ENCODE measurements at places on chromosomes 2 and 18.

DNA sequence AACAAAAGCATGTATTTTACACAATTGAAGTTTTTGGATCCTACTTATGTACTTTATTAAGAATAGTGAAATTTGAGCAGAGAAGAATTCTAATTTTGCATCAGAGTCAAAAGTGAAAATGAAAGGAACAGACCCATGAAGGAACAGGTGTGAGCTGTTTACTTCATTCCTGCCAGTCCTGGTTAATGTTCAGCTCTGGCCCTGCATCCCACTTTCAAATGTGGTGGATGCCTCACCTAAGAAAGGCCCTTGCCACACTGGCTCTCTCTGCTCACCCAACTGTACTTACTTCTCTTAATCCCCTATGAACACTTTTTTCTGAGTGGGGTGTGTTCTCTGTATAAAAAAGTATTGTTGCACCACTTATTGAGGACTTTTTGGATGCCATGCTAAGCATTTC is 22.2 kb downstream of the FAM110C start:
- DNase-seq = no peak

DNA sequence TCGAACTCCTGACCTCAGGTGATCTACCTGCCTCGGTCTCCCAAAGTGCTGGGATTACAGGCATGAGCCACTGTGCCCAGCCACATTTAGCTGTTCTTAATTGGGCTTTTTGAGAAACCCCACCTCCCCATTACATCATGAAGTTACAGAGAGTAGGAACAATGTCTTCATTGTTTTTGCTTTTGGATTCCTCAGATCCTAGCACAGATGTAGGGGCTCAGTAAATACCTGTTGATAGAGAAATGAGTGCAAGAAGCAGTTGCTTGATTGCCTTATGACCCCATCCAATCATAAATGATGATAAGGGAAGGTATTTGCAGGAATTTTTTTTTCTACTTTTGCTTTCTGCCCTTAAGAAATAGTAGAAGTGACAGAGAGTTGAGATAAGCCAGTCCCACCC is 25.4 kb downstream of the GREB1L start:
- no peak for DNase-seq

GRCh38 chr2:127578411-127578810 is 42.9 kb downstream of the MYO7B start:
- DNase-seq = no peak

DNA sequence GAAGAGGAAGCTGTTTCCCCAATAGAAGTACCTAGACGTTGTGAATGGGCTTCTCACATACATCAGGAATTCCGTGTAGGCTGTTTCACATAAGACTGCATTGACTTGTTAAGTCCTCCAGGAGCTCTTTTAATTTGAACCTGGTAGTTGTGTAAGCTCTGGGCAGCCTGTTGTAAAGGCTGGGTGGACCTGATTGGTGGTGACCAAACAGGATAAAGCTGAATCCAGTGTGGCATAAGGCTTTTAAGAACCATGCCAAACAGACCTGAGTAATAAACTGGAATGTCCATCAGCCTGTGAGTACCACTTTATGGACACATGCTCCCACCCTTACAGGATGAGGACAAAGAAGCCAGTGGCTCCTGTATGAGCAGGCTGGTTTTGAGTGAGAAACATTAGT is 24.1 kb downstream of the RMND5A start:
- DNase-seq = no peak

DNA sequence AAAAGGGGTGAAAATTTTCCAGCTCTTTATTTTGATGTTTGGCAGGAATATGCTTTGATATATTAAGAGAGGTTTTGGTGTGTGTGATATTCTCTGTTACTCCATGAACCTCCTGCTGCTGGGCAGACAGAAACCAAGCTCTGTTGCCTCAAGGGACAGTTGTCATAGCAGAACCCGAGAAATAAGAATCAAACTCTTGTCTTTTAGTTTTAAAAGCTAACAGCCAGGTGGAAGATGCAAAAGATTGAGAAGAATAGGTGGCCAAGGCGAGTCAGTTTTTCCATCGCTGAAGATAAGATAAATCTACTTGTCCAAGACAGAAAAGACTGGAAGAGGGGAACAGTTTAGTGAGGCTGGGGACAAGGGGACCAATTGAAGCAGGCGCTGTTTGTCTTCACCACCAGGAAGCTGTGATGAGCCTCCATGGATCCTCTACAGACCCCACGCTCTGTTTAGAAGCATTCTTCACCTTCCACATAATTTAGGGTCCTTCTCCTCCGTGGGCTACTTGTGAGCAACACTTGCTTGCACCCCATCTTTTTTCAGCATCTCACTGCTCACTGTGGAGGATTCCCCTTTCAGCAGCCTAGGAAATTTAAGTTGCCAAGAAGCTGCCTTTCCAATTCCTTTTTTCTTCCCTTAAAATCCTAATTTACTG is 23.9 kb downstream of the PMAIP1 start:
- DNase-seq = no peak

DNA sequence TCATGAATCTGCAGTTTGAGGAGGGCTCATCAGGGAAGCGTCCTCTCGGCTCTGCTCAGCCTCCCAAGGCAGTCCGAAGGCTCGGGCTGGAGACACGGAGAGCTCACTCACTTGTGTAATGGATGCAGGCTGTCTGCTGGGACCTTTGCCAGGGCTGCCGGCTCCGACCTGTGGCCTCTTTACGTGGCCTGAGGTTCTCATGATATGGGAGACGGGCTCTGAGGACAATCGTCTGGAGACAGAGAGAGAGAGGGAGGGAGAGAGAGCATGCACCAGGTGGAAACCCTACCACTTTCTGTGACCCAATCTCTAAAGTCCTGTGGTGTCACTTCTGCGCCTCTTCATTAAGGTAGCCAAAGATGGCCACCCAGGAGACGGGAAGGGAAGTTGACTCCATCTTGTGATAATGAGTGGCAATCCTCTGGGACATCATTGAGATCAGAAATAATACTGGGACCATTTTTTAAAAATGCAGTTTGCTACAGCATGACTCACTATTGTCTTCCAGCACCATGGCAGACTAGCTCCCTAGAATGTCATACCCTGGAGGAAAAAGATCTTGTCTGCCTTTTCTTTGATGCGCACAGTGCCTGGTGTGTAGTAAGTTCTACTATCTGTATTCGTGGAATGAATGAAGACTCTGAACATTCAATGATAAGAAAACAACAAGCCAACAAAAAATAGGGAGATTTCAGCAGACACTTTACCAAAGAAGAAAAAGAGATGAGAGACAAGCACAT is 60.2 kb downstream of the CD8B2 start:
- DNase-seq = no peak

- DNase-seq = no peak
Observed at GRCh38 chr2:80303909-80304837, at the start of gene LRRTM1. Gene LRRTM1 (minus strand): TSS chr2:80304752. CDS start chr2:80303819, 933 bp downstream.

DNA sequence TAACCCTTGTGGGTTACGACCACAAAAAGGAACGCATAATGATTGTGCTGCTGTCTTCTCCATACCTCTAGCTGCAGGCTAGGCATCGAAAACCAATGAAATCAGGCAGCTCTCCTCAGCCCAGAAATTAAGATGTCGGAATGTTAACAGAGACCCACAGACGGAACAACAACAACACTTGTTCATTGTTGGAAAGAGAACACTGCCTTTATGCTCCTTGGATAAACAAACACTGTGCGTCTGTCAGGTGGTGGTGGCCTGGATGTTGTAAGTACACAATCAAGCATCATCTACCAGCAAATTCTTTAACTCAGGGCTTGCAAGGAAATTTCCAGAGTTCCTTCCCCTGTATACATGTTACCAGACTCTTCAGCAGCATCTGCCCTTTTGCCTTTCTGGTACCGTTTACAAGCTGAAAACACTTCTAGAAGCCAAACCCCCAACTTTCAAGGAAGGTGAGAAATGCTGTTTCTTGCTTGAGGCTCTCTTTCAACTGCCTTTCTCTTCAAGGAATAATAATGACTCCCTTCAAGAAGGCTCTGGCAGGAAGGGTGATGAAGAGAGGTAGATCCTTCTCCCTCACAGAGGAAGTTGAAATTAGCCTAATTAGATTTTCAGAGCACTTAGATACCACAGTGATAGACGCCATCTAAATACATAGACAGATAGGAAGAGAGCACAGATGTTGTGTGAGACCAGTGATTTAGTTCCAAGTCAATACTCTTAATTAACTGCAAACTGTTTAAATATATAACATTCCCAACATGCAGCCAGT is 332.7 kb downstream of the ZNF521 start:
- DNase-seq = no peak

DNA sequence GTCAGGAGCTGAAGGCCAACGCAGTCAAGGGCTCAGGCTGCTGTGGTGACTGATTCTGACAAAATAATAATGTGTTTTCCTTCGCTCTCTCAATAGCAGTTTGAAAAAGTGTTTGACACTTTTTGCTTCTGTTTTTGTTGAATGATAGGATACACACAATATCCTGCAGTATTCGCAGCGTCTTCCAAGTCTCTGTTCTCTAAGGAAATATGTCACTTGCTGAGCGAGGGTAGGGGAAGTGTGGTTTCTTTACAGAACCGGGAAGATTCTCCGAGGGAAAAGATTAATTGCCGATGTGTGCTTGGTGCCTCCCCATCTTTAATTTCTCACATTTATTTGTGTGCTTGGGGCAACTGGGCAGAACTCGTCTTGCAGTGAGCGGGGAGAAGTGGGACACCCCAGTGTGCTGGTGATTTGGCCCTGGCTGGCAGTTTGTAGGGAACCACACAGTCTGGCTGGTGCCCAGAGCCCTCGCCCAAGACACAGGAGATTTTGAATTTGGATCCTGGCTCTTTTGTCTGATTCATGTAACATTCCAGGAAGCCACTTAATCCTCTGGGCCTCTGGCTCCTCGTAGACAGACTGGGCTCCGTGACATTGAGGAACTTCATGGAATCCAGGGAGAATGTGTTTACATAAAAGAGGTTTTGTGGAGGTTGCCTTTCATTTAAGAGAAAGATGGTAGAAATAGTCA is 169.4 kb downstream of the LDLRAD4 start:
- DNase-seq = no peak

DNA sequence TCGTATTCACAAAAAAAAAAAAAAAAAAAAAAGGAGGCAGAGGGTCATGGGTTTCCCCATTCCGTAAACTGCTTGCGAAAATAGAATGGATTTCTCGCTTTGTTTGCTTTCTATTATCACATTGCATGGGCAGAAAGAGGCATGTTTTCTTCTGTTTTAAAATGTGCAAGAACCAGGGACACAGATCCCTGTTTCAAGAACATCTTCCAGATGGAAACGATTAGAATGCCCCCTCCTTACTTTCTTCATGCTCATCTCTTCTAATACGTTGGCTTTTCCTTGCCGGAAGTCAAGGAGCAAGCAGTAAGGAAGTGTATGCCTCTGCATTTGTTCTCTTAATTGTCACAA is 51.0 kb upstream of the ZNF516 start:
- DNase-seq = no peak

GRCh38 chr2:223786943-223787342 is 50.4 kb downstream of the AP1S3 start:
- no peak for DNase-seq

- no peak for DNase-seq
Observed at GRCh38 chr2:121286506-121286905, 1.5 kb upstream of the TFCP2L1 start.

DNA sequence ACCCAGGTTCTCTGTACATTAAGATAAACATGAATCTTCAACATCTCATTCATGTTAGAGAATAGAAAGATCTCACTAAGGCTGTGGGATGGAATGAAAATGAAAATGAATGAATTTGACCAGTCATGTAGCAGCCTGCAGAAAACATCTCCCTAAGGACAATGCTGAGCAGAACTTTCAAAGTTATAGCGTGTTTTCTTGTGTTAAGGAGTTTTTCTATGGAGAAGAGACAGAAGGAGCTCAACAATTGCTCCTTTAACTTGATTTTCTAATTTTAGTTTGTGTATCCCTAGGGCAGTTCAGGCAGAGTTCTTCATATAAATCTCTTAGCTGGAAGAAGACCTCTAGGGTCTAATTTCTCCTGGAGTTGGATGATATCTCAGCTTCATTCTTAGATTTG is 45.2 kb upstream of the PDCL3 start:
- no peak for DNase-seq
